ENCODE measurements at places on chromosomes 6 and 20. TPM values are rescaled to one million over a fixed set of nuclear protein-coding genes. Genes with fewer than 3 reads are reported as not detected.

Gene LHFPL5
- total RNA-seq: not detected

Gene IER3
- 17.0 TPM for total RNA-seq

Gene NRSN1
- not detected for total RNA-seq

Gene THBS2
- total RNA-seq: 121 TPM

Measured in articular chondrocyte of knee joint (primary cell).